ENCODE measurements at places on chromosomes 2 and 18.

GRCh38 chr18:42976869-42977590 is 138.5 kb downstream of the RIT2 start:
- no peak for DNase-seq

DNA sequence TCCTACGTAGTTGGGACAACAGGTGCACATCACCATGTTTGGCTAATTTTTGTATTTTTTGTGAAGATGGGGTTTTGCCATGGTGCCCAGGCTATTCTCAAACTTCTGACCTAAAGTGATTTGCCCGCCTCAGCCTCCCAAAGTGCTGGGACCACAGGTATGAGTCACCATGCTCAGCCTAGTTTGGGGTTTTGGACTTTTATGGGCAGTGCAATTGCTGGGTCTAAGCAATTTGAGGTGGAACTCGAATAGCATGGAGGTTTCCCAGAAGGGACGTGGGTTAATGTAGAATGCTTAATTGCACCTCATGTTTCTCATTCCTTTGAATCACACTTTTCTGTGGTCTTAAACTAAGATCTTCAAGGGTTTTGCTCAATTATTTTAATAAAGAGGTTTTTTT is 102.3 kb upstream of the EPHA4 start:
- DNase-seq, result no peak

- DNase-seq, result no peak
Measured at GRCh38 chr2:72562451-72563153, 263.2 kb downstream of the EXOC6B start.

DNA sequence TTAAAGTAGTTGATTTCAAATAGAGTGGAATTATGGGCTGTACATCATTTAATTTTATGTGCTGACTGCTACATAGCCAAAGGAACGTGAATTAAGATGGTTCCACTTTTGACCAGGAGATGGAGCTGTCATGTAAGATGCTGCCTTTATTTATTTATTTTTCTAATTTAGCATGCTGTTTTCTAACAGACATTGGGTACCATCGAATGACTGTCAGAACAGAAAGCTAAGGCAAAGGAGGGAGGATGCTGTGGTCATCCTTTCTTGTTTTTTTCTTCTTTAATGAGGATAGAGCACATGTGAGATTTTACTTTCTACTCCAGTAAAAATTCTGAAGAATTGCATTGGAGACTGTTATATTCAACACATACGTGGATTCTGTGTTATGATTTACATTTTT is at the start of gene SCN2A:
SCN2A (plus strand) TSS at position 185 of the 400 bp plus-strand sequence. CDS start 56,410 bp downstream, outside the sequence.
- no peak for DNase-seq

DNA sequence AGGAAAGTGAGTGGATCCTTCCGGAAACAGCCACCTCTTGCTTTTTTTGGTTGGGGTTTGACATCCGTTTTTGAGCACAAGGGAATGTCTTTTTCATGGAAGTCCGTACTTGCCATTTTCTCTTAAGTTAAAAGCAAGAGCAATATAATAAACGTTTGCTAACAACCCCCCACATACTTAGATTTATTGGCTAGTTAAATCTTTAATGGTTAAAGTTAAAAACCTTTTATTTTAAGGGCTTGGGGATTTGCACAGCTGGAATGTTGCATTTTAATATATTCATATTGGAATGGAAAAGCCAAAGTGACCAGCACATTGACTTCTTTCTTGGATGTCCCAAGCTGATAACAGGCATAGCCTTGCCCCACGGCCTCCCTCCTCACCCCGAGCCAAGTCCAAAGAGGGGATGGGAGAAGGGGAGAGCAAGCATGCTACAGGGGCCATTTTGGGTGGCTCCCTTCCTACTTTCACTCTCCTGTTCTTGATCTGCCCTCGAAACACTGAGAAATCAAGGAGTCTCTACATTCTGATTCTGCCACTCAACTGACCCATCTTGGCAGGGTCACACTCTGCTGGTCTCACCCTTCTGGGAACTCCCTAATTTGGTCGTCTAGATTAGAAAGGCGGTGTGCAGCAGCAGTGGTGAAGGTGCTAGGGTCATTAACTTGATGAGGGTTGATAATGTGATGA is 48.1 kb upstream of the PKDCC start:
- no peak for DNase-seq

- peak; percentile 80 for DNase-seq
Measured at GRCh38 chr2:239267288-239267951, 133.4 kb downstream of the HDAC4 start.

DNA sequence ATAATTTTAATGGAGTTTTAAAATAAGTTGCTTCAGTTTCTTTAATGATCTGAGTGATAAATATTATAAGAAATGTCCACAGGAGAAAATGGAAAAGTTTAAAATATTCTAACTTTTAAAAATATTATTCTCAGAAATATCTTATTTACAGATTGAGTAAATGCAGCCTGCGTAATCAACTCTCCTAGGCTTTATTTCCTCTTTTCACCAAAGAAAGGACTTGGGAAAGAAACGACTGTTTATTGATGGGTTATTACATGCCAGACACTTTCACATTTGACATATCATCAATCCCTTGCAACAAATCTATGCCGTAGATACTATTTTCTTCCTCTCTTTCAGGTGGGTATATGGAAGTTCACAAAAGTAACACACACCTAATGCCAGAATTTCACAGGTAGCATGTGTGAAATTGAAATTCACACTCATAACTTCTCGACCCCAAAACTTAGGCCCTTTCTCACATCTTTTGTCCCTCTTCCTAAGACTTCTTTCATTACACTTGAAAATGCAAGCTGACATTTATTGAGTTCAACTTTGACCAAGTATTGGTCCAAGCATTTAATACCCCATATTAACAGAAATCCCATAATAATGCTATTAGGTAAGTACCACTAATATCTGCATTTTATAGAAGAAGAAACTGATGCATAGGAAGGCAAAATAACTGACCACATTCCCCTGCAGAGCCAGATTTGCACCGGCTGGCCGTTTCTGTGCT is 49.2 kb downstream of the MYOM1 start:
- DNase-seq, result no peak

GRCh38 chr18:30406728-30407127 is 635.8 kb downstream of the DSC3 start:
- DNase-seq, result no peak

GRCh38 chr18:79672490-79673276 is 6.9 kb upstream of the CTDP1 start:
- no peak for DNase-seq

DNA sequence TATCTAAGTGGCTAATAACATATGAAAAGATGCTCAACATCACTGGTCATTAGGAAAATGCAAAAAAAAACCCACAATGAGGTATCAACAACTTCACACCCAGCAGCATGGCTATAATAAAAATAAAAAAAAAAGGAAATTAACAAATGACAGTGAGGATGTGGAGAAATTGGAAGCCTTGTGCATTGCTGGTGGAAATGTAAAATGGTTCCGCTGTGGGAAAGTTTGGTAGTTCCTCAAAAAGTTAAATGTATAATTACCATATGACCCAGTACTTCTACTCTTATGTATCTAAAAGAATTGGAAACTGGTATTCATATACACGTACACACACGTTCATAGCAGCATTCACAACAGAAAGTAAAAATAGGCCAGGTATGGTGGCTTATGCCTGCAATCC is 15.5 kb upstream of the CACNB4 start:
- DNase-seq, result no peak

GRCh38 chr2:39688181-39688580 is 22.5 kb downstream of the TMEM178A start:
- DNase-seq, result no peak

DNA sequence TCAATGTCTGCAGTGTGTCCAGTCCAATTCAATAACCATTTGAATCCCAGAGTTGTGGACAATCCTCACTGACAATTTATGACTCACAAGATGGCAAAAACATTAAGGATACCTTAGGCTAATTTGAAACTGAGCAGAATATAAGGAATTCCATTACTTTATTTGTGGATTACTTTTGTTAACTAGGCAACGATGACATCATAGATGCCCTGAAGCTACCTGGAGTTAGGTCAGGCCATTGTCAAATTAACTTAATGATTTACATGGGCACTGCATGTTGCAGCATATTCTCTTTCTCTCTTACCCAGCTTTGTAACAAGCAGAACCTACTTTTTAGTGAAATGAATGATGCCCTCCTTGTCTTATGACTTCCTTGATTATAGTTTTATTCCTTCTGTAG is 100.0 kb upstream of the CDCA7 start:
- no peak for DNase-seq

- no peak for DNase-seq
Measured at GRCh38 chr18:25853691-25854433, 236.6 kb downstream of the SS18 start.

DNA sequence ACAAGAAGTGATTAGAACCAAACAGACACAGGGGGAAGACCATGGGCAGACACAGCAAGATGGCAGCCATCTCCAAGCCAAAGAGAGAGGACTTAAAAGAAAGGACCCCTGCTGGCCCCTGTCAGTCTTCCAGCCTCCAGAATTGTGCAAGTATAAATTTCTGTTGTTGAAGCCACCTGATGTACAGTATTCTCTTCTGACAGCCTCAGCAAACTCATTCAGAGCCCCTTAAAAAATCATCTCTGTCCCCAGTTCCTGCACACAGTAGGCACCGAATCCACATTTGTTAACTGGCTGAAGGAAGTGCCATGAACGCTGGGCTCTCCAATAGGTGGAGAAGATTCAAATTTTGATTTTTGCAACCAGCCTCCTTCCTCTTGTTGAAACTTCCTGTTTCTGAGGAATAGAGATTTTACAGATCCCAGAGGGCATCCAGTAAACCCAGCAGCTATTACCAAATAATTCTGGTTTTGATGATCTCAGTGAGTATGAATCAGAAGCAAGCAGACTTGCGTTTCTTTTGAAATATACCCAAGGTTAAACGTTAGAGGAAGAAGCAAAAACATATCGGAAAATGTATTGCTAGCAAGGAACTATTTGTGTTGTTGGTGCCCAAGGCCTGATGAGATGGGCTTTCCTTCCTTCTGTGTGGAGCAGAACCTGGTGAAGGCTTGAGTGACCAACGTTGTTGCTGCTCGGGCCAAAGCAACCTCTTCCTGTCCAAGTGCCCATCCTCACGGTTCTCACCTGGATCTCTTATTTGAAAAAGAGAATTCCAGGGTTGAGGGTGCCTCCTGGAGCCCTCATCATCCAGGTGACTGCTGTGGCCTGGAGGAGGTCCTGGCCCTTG is 47.7 kb upstream of the PLB1 start:
- DNase-seq, result no peak

GRCh38 chr18:2396162-2396505 is 175.2 kb downstream of the METTL4 start:
- DNase-seq, result no peak

DNA sequence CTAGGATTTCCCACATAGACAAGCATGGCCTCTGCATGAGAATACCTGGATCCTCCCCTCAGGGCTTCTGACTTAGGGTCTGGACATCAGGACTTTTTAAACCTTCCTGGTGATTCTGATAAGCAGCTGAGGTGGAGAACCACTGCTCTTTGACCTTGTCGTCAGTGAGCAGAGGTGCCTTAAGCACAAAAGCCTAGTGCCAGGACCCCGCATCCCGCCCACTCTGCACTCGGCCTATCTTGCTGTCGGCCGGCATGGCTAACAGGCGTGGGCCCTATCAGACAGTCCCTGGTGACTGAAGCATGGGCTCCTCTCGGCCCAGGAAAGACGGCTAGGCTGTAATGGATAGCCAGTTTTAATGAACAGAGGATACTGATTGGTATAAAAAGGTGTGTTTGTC is 6.2 kb downstream of the ANKRD23 start:
- DNase-seq, result no peak

DNA sequence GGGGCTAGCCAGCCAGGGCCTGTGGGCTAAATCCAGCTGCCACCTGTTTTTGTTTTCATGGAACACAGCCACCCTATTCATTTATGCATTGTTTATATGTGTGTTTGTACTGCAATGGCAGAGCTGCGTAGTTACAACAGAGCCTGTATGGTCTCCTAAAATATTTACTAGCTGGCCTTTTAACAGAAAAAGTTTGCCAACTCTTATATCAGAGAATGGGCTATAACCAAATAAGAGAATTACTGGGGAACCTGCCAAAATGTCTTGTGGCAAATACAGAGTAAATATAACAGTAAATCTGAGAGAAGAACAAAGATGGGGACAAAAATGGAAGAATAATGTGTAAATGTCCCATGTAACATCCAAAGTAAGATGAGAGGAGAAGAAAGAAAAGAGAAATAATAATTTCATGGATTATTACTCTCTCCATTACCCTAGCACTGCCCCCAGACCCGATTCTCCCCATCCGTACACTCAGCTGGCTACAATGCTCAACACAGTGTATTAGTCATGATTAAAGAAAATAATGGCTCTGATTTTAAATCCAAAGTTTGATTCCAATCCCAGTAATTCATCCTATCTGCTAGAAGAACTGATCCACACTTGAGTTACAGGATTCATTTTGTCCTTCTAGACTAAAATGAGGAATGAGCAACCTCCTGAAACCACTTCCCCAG is 249.3 kb downstream of the LRATD1 start:
- DNase-seq, result no peak

DNA sequence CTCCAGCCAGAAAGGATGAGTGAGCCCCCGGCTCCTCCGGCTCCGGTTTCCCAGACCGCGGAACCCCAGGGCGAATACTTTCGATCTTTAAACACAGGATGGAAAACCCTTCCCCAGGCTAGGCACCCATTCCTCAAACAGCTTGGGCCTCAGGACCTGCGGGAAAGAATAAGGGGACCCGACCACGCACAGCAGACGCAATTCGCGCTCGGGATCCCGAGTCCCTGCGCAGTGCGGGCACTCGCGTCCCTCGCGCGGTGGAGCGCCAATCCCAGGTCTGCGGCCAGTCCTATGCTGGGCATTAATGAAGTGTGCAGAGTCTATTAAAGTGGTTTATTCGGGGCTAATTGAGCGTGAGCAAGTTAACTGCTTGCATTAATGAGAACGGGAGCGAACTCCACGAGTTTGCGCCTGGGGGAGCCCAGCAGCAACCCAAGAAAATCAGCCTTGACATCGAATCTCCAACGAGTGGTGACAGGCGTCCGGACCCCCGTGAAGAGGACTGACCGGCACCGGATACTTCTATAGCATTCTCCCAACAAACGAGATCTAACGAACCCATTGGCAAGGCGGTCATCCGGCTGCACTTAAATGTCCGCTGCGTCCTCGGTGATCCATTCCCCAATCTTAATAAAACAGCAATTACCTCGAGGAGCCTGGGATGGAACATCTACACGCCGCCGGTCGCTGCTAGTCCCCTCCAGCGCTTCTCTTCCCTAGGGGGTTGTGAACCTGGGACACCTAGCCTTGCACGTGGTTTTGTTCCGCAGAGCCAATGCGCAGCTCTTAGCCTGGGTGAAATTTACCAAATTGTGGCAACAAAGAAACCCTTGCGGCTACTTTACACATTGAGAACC is 1.6 kb downstream of the OSR1 start:
- no peak for DNase-seq

GRCh38 chr18:21449367-21450290 is 150.9 kb downstream of the ESCO1 start:
- DNase-seq, result no peak

- DNase-seq, result no peak
Measured at GRCh38 chr2:71941726-71942525, 205.7 kb downstream of the CYP26B1 start.

DNA sequence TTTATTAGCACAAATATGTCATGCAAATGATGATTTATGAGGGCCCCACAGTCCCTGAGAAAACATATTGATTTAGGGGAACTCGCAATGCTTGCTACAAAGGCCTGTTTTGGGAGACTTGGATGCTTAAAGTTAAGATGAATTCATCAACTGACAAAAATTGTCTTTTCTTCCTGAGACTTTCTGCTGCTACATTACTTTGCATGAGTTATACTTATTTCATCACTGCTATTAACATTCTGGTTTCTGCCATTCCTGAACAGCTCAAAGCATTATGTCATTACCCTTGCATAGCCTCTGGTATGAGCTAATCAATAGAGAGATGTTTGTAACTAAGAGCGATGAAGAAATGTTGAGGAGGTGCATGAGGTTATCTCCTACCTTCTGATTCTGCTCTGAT is 74.4 kb downstream of the SOX11 start:
- no peak for DNase-seq

GRCh38 chr2:29039718-29040480 is 34.4 kb downstream of the PCARE start:
- no peak for DNase-seq
